Right forelimb (tissue), 1 donor: ENCODE measurements at places on chromosomes 13 and 19.

- DNase-seq = no peak
Measured at GRCh38 chr19:33953023-33953422, 156.4 kb downstream of the KCTD15 start.

GRCh38 chr13:33072282-33072681 is 56.1 kb downstream of the KL start:
- no peak for DNase-seq

DNA sequence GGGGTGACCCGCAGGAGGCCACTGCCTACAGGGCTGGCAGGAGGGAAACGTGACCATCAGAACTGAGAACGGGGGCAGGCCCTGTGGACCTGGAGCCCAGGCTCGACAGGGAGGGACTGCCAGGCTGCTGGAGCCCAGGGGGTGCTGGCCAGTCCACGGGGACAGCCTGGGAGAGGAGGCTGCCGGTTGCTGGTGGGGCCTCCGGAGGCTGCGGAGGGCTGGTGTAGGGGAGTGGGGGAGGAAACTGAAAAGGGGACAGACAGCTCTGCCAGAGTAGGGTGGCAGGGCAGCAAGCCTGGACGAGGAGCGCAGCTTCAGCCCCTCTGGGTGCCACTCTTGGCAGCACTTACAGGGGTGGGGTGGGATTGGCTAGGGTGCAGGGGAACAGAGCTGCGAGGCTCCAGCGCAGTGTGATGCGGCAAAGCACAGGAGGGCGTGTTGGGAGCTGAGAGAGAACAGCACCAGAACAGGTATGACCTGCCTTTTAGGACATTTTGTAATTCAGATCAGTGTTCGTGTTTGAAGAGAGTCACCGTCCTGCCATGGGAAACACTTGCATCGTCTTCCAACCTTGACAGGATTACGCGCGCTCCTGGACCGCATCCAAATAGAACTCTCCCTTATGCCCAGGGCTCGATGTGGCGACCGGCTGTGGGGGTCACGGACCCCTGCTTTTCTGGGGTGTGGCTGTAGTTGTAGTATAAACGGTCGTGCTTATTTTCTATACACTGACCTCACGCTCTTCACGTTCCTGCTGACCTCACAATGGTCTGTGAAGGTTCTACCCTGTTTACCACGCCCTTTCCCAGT is 19.9 kb upstream of the ARHGEF7 start:
- no peak for DNase-seq

DNA sequence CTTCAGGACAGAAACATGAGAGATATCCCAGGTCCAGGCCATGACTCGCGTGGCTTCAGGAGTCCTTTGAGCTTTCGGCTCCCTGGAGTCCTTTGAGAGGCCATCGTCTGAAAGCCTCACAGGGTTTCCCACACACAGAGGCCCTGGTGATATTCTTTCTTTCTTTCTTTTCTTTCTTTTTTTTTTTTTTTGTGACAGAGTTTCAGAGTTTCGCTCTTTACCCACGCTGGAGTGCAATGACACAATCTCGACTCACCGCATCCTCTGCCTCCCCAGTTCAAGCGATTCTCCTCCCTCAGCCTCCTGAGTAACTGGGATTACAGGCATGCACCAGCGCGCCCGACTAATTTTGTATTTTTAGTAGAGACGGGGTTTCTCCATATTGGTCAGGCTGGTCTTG is 5.5 kb downstream of the SIN3B start:
- no peak for DNase-seq

GRCh38 chr13:111462221-111462764 is 141.9 kb downstream of the TEX29 start:
- no peak for DNase-seq

- DNase-seq = no peak
Measured at GRCh38 chr13:111962431-111962891, 104.5 kb upstream of the SOX1 start.

DNA sequence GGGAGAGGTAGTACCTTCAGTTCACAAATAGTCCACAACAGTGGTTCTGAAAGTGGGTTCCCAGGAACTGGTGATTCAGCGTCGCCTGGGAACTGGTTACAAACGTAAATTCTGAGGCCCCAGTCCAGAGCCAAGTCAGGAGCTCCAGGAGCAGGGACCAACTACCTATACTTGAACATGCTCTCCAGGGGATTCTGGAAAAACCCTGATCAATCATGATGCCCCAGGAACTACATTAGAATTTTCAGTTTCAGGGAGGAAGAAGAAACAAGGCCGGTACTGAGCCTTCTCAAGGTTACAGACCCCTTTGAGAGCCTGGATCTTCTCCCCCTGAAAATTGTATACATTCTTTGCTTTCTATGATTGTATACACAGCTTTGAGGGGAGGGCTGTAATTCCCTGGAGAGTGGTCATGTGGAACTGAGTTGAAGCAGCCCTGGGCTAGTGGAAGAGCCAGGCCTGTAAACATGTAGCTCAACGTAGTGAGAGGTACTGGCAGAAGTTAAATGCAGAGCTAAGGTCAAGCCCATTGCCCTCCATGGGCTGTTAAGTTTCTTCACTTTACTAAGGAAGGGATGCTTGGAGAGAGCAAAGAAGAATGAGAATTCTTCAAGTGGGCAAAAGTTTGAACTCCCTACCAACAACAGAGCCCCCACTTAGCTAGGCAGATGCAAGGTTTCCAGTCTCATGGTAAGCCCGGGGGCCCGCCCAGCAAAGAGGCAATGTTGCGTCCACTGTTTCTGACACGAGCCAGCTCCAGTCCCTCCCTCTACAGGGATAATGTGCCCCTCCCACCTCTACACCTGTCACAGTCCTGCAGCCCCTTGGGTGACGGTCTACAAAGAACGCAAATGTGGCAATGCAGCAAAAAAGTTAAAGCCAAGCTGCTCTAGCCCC is 17.0 kb downstream of the DOCK9 start:
- no peak for DNase-seq

DNA sequence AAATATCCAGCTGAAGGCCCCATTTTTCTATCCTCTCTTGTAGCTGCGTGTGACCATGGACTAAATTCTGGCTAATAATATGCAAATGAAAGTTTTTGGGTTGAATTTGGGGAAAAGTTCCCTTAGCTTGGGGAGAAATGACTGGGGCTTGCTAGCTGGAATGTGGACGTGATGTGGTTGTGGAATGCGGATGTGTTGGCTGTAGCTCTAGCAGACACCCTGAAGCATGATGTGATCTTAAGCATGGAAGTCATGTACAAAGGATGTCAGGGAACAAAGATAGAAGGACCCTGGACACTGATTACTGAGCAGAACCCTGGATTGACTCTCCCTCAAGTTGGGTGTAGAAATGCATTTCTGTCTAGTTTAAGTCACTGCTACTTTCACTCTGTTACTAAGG is 25.4 kb upstream of the SCEL start:
- no peak for DNase-seq
